ENCODE measurements at places on chromosomes 5 and 9.

DNA sequence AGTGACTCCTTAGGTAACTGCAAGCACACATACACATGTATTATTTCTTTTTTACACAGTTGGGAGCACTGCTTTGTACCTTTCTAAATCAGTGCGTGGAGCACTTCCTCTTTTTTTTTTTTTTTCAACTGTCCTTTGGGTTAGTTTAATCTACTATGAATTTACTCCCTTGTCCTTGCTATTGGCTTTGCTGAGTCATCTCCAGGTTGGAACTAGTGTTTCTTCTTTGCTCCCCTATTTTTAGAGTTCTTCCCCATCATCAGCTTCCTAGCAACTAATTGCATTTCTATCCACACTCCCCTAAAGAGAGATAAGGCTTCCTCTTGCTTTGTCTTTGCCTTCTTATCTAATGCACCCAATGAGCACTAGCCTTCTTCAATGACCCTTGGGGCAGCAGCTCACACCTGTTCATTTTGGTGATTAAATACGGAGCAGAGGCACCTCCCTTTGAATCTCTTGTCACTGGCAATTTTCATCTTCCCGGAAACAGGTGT is 24.3 kb downstream of the S100Z start:
- DNase-seq, result no peak

DNA sequence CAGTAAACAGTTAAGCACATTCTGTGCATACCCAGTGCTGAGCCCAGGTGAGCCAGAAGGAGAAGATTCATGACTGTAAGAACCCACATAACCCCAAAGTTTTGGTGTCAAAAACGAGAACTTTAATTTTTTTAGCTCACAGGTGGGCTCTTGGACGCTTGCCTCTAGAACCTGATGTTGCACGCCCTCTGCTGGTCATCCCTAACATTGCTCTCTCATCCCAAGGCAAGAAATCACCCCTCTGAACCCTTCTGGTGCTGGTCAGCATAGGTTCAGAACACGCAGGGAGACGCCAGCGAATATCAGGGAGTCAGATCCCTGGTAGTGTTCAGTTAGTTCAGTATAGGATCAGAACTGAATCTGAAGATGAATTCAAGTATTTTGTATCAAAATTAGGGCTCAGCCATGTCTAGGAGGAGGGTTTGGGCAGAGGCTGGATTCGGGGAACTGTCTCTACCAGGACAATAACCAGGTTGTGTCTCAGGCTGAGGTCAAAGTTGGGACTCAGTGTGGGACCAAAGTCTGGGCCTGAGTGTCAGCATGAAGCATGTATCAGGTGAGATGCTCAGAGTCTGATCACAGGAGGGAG is 4.1 kb upstream of the DNAJB5 start:
- peak; percentile 56 for DNase-seq

DNA sequence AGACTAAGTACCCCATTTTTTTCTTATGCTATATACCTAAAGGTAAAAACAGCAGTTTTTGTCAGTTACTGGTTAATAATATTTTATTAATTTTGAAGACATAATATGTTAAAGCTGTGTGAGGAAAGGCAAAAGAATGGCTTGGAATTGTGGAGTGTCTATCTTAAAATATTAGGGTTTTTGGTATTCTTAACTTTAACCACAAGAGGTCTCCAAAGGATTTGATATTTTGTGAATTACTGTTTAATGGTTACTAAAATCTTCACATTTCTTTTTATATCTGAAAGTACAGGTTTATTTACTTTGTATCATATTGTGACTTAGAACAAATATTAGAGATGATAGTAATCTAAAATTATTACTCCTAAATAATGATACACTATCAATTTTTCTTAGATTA is 32.0 kb upstream of the DHFR start:
- peak; percentile 11 for DNase-seq

DNA sequence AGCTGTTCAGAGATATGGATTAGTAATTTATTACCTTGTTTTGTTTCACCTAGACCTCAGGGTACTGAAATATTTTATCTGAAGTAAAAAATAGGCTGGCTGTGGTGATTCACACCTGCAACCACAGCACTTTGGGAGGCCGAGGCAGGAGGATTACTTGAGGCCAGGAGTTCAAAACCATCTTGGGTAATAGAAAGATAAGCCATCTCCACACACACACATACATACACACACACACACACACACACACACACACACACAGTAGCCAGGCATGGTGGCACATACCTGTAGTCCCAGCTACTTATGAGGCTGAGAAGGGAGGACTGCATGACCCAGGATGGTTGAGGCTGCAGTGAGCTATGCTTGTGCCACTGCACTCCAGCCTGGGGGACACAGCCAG is 3.7 kb downstream of the ANXA2R start:
- no peak for DNase-seq
